ENCODE measurements at places on chromosomes 16 and 17.

DNA sequence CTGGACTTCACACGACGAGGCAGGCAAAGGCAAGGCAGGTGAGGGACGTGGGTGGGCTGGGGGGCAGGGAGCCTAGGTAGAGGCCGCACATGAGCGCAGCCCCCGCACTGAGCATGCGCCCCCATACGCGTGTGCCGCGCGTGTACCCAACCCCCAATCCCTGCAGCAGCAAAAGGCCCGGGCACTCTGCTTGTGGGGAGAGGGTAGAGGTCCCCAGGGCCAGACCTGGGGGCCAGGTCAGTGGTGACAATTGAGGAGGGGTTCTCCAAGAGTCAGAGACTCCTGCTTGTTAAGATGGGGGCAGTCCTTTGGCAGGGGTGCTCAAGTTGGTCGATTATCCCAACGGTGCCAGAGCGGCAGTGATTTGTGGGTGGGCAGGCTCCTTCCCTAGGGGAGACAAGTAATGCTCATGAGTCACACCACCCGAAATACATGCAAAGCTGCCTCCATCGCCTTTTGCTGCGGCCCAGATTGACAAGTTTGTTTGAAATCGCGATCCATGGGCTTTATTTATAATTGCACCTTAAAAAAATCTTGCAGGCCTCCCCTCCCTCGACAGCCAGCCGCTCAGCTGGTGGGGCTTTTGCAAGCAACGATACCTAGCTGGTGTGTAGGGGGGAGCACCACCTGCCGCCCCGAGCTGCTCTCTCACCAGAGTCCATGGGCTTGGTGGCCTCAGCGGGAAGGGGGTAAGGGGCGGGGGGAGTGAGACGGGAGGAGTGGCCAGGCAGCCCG is 1.1 kb upstream of the GIT1 start:
- DNase-seq, result no peak

DNA sequence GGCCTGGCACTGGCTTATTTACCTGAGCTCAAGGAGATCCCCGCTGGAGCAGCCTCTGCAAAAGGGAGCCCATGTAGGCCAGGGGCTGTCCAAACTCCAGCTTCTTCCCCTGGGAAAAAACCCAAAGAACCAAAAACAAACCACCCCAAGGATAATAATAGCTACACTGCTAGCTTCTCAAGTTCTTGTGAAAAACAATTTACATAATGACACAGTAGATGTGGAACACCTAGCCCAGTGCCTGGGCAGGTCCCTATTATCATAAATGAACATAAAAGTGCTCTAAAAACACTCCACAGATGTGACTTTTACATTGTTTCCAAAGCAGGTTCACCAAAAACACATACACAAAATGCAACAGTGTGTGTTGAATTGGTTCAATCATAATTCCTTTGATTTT is 27.3 kb downstream of the CENPV start:
- no peak for DNase-seq

- no peak for DNase-seq
Measured at GRCh38 chr17:57662041-57662440, 83.1 kb downstream of the CCDC182 start.

DNA sequence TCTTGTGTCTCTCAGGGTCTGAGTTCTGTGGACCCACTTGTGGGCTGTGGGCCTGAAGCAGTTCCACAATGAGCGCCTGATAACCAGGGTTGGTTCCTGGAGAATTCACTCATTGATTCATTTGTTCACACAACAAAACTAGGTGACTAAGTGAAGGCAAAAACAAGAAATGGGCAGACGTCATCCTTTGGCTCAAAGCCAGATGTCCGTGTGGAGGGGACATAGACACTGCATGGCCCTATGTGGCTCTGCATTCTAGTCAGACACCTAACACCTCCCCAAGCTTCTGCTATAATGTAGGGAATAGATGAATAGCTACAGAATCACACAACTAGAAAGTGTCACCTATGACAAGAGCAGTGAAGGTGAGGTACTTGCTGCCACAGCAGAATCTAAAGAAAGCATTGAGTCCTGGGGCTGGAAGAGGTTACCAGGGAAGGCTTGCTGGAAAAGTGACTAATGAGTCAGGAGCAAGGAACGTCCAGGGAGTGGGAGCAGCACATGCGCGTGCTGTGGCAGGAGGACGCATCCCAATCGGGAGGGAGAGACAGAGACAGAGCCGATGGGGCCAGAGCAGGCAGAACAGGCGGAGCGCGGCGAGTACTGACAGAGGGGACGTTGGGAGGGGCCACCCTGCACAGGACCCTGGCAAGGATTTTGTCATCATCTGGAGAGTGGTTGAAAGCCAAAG is 58.9 kb downstream of the CES1 start:
- DNase-seq, result no peak

GRCh38 chr17:222172-222571 is 40.7 kb upstream of the DOC2B start:
- no peak for DNase-seq

DNA sequence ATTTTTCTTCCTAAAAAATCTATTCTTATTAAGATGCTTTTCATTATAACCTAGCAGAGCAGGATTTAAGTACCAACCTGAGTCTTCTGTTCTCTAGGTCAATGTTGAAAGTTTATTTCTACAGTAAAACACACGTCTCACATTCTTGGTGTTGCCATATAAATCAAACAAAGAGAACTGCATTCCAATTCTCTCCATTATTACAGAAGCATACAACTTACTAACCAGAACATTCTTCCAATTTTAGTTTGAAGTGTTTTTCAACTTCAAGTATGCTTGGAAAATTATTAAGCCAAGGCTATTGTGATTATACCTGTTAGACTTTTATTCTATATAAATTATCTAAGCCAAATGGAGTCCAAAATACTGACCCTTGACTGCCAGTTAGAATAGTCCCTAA is 110.4 kb upstream of the PMFBP1 start:
- DNase-seq, result no peak

DNA sequence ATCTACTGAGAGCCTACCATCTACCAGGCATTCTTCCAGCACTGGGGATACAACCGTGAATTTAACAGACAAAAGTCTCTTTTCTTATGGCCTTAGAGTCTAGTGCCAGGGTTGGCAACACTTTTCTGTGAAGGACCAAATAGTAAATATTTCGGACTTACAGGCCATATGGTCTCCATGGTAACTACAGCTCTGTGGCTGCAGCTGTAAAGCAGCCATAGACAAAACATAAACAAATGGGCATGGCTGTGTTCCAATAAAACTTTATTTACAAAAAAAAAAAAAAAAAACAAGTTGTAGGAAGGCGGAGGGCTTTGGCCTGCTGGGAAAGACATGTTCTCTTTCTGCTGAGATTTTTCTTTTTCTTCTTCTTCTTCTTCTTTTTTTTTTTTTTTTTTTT is 98.7 kb downstream of the ABCC12 start:
- DNase-seq, result no peak

GRCh38 chr17:8944748-8945147 is 20.8 kb downstream of the PIK3R5 start:
- DNase-seq, result no peak

DNA sequence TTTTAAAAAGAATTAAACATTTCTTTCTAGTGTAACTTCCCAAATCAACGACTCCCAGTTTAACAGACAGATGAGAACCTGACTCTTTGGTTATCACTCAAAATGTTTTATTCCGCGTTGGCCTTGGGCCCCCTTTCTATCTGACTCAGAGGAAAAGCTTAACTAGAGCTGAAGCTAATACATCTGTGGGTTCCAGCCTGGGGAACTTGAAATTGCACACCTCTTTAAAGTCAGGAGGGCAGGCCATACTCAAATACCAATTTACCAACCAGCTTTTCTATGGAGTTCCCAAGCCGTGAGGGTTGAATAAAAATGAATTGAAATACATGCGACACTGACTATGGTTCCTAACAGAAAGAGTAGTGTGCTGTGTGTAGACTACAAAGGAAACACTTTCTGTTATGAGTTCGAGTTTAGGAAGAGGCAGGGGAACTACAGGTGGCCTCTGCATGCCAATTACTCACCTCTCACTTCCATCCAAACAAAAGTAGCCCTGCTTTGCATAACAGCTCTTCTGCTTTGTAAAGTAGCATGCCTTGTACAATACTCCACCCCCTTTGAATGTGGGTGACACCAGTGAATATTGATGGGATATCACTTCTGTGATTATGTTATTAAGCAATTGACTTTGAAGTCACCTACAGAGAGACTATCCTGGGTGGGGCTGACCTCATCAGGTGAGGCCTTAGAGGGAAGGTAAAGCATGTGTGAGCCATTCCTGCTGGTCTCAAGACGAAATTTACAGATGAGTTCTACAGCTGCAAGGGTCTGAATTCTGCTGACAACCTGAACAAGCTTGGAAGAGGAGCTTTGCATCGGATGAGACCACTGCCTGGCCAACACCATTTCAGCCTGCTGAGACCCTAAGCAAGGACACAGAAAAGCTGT is 92.1 kb downstream of the WDR59 start:
- DNase-seq, result no peak

DNA sequence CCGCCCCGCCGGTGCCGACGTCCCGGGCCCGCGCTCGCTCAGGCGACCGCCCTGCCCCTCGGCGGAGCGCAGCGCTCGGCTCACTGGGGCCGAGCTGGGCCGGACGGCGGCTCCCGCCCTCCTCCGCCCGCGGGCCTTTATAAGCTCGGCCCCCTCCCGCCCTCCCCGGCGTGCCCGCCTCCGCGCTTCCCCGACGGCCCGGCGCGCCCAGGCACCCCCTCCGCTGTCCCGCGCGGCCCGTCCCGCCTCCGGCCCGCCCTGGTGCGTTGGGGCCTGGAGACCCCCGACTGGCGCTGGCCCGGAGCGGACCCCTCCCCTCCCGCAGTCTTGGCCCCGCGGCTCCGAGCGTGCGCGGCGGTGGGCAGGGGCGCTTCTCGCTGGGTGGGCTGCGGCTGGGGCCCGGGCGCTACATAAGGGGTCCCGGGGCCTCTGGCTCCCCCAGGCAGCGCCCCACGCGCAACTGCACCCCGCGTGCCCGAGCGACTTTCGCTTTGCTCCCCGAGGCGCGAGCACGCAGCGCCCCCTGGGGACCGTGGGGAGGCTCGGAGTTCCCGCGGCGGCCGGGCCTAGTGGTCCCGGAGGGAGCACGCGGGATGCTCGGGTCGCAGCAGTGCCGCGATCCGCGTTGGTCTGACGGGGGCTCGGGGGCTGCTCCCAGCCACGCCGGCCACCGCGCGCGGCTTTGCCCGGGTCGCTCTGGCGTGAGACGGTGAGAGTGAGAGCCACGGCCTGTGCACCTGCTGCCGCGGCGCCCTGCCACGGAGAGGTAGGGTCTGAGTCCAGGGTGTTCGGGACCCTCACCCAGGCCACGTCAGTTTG is at the start of gene PIEZO1:
Gene PIEZO1 (minus strand): TSS at position 115 of the 819 bp plus-strand sequence. CDS start 256 bp downstream, outside the sequence.
- DNase-seq, result peak; percentile 73

- no peak for DNase-seq
Measured at GRCh38 chr16:81861915-81862314, 82.8 kb downstream of the PLCG2 start.

DNA sequence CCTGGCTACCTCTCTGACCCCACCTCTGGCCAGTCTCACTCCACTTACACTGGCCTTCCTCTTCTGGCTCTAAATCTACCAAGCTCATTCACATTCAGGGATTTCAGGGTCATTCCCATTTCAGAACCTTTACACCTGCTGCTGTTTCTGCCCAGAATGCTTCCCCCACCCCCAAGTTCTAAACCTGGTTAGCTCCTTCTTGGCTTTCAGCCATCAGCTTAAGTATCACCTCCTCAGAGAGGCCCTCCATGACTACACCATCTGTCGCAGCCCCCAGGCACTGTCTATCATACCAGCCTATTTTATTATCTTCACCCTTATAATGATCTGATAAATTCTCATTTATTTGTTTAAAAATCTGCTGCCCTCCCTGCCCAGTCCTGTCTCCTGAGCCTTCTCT is 23.3 kb upstream of the NGFR start:
- DNase-seq, result no peak

GRCh38 chr17:16027708-16028584 is 28.3 kb downstream of the TTC19 start:
- no peak for DNase-seq

- DNase-seq, result no peak
Measured at GRCh38 chr17:45672301-45672700, 111.8 kb upstream of the CRHR1 start.

GRCh38 chr17:28887871-28888471 is 9.6 kb downstream of the FLOT2 start:
- DNase-seq, result no peak

GRCh38 chr17:81322271-81323082 is 27.4 kb upstream of the SLC38A10 start:
- DNase-seq, result no peak

DNA sequence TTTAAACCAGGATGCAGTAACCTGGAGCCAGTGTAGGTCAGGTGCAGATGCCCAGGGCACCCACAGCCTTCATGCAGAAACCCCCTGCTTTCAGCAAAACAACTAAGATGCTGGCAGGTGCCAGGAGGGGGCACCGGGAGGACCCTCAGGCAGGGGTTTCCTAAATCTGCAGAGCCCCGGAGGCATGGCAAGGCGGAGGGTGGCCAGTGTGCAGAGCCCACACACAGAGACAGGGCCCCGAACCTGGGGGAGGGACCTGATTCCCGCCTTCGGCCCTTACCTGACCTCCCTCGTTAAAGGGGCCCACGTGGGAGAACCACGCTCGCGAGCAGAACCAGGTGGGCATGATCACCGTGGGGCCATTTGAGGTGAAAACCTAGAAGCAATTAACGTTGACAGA is 114.0 kb upstream of the METRNL start:
- no peak for DNase-seq

GRCh38 chr16:51134876-51135275 is 16.2 kb downstream of the SALL1 start:
- DNase-seq, result no peak

DNA sequence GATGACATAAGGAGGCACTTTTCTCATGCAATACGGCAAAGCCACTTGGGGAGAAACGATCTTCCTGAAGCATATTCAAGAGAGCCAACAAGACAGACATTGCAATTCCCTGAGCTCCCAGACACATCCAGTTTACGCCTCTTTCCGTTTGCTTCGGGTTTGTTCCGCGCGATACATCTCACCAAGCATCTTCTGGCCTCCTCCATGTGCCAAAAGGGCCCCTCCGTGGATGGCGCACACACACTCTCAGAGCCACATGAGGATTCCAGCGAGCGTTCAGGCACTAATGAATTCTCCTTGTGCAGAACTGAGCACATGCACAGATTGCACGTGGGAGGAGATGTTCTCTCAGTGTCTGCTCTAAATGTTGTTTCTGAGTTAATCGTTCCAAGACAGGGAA is 146.7 kb upstream of the SHISA6 start:
- no peak for DNase-seq

DNA sequence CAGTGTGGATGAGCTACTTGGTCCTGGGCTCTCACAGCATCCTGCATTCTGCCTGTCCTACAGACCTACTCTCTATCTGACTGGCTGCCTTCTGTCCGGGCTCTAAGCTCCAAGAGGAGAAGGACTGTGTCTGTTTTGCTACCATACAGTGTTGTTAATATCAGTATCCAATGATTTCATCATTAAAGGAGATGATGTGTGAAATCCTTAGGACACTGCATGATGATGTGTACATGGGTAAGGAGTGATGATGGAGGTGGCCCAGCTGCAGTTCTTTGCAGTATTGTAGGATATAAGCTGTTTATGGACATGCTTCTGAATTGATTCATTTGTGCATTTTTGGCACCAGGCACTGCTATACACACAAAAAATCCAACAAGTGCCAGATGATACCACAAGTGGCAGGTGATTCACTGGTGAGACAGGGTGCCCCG is 536.9 kb upstream of the CDH11 start:
- DNase-seq, result no peak
